ENCODE measurements at places on chromosomes 2 and 18. TPM values are rescaled to one million over a fixed set of nuclear protein-coding genes. Genes with fewer than 3 reads are reported as not detected.

DNA sequence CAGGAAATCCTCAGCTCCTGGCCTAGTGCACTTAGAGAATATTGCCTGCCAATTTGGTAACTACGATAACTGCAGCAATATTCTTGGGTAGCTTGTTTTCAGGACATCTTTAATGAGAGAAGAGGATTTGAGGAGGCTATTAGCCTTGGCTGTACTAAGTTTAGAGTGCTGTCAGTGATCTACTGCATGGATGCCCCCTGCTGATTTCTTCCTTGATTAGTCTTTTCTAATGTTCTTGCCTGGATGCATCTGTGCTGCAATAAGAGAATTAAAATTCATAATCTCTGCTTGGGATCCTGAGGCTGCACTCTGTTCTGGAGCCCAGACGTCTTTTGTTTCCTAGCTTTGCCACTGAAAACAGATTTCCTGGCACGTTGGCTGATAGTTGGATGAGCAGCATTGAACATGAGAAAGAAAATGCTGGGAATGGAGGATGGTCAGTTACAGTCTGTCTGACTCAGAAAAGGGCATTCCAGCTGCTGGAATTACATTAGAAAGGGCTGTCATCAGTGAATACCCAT lies 115.4 kb downstream of the CCDC85A start:
- H3K27ac ChIP-seq = no peak overlapping the region
- no peaks in the 10 kb centered on the region for H3K27me3 ChIP-seq
- DNase-seq = no peak
- no peaks in the 10 kb centered on the region for H3K4me1 ChIP-seq
- H3K4me3 ChIP-seq = no peak overlapping the region

The MARCHF4 gene
- 0.93 TPM for total RNA-seq

The ACTR3 gene
- total RNA-seq = 217 TPM

DNA sequence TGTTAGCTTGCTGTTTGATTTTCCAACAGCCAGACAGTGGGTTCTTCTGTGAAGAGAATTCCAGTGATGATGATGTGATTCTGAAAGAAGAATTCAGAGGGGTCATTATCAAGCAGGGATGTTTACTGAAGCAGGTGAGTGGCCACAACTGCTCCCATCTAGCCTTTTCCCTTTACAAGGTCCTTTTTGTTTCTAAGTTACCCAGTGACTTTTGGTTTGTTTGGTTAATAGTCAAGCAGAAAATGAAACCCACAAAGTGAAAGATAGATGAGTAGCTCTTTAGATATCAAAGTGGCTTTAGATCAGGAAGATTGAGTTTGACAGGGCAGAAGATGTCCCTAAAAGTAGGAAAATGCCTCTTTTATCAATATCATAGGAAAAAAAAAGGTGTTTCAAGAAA lies 23.3 kb downstream of the PLEK start:
- DNase-seq = no peak
- H3K4me1 ChIP-seq = no peaks in the 10 kb centered on the region
- no peaks in the 10 kb centered on the region for H3K36me3 ChIP-seq
- no peak overlapping the region for H3K27ac ChIP-seq
- H3K4me3 ChIP-seq = no peak overlapping the region
- peaks cover 33% of the 10 kb centered on the region for H3K27me3 ChIP-seq
